ENCODE measurements at places on chromosomes 1 and 21.
A peak's percentile ranks its signal among the peaks of the same experiment; 100 is the strongest.

- DNase-seq = no peak
Measured at GRCh38 chr1:153827168-153827964, 52.2 kb downstream of the SLC27A3 start.

DNA sequence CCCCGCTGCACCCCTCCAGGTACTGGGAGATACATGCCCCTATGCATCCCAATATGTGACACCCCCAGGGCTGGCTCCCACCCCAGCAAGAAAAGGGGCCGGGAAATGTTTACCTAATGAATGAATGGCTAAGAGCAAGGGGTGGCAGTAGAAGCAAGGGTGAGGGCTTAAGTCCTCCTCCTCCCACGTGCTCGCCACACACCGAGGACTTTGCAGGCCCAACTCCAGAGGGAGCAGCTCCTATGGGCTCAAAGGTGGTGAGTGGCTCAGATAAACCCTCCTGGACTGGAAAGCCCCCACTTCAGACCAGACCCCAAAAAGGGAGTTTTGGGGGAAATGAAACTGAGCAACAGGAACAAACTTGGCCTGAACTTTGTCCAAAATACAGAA lies 11.4 kb downstream of the SLC45A3 start:
- peak; percentile 38 for DNase-seq

- DNase-seq = no peak
Measured at GRCh38 chr1:18564676-18565075, 66.0 kb upstream of the PAX7 start.

GRCh38 chr1:234140388-234140787 lies 232.9 kb upstream of the COA6 start:
- DNase-seq = no peak

- no peak for DNase-seq
Measured at GRCh38 chr1:100875228-100875627, 19.4 kb downstream of the EXTL2 start.

- peak; percentile 50 for DNase-seq
Measured at GRCh38 chr1:46595127-46595526, 8.9 kb downstream of the MKNK1 start.

DNA sequence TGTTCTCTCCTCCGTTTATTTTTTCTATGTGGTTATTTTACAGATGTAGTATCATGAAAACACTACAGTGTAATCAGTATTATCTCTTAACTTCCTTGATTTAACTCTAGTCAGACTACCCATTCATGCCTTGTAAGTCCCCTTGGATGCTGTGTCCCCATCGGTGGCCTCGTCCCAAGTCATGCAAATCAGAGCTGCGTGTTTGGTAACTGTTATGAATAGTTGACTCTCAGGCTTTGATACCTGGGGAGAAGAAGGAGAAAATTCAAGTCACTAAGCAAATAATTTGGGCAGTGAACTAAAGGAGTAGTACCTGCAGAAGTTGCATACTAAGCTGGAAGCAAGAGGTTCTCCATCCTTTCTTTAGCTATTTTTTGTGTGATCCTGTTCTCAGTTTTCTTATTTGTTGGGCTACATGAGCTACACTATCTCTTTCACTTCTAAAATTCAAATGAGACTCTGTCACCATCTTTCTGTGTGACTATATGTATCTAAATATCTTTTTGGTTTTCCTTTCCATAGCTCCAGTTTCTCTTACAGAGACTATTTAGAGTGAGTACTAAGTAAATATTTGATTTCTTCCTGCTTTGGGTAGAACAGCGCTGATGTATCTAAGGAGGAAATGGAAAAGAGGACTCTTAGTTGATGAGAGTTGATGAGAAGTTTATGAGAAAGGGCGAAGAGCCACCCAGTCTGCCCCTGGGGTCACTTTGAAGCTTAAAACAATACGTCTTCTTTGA lies 50.9 kb downstream of the VANGL2 start:
- DNase-seq = no peak

- DNase-seq = no peak
Measured at GRCh38 chr1:227411066-227411465, 92.8 kb upstream of the CDC42BPA start.

DNA sequence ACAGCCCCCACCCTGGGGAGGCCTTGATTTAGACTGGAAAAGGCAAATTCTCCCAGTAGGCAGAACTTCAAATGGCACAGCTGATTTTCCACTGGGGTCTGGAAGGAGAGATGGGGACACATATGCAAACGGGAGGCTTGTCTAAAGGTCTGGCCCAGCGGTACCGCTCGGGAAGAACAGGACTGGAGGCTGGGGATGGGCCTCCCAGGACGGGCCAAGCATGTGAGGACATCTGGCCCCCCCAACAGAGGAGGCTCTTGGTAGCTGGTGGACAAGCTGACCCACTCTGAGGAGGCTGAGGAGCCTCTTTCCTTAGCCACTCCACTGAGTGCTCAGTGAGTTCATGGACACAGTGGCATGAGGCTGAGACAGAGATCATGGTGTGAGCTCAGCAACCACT lies 170.0 kb downstream of the NPHP4 start:
- no peak for DNase-seq

- no peak for DNase-seq
Measured at GRCh38 chr1:108142773-108143394, 57.3 kb downstream of the SLC25A24 start.
